ENCODE measurements at places on chromosomes 13 and 19.

DNA sequence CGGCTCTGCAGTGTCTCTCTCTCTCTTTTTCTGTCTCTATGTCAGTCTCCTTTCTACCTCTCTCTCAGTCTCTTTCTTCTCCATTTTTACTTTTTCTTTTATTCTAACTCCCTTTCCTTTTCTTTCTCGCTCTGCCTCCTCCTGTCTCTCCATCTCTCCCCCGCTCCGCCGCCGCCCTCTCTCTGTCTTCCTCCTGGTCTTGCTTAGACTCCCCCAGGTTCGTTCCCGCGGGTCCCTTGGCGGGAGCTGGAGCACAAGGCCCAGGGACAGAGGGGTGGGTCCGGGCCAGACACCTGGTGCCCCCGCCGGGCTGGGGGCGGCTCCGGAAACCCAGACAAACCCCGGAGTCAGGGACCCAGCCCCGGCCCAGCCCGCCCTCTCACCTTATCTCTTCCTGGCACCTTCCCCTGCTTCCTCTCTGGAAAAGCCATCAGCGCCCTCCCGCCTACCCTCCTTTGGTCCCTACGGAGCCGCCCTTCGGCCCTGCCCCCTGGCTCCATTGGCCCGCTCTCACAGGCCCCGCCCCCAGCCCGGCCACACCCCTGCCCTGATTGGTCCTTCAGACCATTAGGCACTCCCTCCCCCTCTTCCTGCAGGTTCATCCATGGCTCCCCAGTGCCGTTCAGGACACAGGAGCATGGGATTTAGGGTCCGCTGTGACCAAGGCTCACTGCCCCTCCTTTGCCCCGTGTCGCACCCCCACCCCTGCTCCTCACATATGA is 15.4 kb upstream of the NOP53 start:
- peak; percentile 58 for DNase-seq

DNA sequence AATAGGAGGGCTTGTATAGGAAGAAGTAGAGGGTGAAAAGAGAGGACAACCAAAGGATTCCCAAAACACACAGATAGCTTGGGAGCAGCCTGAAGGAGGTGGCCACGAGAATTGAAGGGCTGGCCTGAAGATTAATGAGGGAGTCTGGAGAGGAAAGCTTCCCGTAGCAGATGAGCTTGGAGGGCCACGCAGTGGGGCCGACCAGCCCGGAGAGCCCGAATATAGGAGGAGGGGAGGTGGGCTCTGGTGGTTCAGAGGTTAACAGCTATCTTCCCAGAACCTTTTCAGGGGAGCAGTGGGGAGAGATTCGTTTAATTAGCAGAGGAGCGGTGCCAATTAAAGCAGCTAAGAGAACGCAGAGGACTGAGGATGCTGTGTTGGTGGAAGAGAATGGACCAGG is 154.9 kb downstream of the STK24 start:
- DNase-seq = no peak

DNA sequence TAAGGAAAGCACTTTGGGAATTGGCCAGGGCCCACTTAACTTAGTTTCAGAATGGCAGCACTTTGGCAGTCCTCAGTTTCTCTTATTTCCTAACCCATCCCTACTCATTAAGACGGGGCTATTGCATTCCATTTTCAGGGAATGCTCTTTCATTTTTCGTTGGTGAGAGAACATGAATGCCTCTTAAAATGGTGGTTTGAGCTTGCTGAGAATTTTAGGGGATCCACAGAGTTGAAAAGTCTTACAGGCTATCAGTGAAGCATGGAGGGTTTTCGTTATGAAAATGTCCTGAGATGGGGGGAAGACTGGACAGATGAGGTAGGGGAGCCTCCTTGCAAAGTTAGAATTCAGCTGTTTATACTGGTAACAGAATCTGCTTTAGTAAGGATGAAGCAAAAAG is 71.4 kb downstream of the LRCH1 start:
- no peak for DNase-seq

DNA sequence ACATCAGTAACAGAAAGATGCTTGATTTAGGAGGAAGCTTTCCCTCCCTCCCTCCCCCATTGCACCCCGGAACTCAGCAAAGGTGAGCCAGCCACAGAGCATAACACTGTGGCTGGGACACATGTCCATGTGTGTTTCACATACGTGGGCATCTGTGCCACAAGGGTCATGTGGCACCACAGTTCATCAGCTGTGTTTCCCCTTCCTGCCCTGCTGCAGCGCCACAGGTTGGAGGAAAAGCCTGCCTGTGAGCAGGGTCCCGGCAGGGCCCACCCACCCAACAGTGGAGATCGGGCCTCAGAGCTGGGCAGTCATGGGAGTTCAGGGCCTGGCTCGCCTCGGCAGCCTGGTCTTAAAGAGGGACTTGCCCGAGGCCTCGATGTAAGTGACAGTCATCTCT is 2.8 kb downstream of the ACP5 start:
- DNase-seq = no peak

DNA sequence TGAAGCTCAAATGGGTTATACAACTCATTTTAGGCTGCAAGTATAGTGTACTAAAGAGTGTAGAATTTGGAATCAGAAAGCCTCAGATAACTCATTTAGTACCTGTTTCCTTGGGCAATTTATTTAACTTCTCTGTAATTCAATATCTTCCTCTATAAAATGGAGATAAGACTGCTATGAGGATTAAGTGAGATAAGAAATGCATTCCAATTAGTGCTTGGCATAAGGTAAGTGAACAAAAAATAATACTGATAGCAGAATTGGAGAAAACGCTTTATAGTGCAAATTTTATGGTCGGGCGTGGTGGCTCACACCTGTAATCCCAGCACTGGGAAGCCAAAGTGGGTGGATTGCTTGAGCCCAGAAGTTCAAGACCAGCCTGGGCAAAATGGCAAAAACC is 25.0 kb downstream of the DACH1 start:
- DNase-seq = no peak

All from amniotic epithelial cell (primary cell).